ENCODE measurements at places on chromosomes 2 and 18.

DNA sequence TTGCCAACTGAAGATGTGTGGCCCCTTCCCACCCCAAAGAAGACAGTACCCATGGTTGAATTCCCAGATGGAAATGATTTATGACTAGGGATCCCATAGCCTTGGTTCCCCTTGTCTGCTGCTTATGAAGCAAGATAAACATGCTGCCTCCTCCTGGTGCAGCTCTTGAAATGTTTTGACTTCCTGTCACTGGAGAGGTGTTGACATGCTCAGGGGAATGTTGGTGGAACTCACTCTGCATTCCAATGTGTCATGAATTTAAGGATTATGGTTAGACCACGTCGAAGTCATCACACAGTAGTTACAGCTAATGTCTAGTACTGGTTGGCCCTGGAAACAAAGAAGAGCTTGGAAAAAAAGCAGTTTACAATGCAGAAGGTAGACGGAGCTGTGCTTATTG, 69.0 kb upstream of the FAM110C start:
- no peak for DNase-seq

DNA sequence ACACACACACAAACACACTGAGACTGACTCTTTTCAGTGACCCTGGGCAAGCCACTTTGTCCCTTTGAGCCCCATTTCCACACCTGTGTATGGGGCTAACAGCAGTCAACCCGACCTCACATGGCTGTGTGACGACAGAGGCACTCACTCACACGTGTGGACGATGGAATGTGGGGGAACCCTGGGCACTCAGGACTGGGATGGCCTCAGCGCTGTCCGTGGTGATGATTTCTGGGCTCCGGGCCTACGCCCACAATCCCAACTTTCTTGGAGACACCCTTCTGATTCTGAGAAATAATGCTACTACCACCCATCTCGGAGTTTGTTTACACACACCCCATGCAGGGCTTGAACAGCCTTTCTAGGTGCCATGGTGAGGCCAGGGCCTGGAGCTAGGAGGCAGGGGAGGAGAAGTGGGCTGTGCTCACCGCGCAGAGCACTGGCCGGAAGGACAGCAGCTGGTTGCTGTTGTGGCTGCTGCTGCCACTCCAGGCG, 1.5 kb downstream of the CRYBA2 start:
- no peak for DNase-seq

DNA sequence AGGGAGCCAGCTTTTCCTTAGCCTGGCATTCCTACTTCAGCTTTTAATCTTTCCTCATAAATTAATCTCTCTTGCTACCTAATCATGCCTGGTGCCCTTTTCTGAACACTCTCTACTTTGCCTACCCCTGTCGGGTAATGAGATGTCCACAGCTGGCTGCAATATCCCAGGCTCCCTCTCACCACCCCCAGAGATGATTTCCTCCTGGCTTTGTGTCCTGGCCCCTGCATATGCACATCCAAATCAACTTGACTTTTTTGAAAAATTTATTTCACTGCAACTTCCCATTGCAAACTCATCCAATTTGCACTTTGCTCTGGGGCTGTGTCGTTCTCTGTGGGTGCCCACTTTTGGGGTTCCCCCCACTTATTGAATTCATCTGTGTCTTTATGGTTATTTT, 218.1 kb upstream of the SKOR2 start:
- no peak for DNase-seq

DNA sequence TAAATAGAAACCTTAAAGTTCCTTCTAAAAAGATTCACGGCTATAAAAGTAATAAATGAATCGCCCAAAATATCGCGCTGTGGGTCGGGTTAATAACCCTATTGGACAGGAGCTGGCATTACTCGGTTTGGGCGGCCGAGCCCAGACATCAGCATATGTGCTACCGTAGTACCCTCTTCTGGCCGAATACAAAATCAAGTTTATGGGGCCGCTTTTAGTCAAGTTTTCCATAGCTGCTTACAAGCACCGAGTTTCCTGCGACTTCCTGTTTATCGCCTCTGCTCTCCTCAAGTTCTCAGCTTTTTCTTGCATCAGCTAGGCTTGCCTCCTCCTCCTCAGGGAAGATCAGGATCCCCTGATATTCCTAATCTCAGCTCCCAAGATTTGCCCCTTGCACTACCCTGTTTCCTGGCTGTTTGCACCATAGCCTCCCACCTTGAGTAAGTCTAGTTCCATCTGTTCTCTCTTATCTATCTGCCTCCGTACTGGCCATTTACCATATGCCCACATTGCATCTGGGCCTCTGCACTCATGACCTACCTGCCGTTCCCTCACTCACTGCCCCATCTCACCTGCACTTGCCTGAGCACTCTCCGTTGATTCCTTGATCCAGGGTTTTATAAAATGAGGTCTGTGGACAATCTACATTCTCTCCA, 56.1 kb downstream of the SLC35F5 start:
- peak; percentile 67 for DNase-seq

DNA sequence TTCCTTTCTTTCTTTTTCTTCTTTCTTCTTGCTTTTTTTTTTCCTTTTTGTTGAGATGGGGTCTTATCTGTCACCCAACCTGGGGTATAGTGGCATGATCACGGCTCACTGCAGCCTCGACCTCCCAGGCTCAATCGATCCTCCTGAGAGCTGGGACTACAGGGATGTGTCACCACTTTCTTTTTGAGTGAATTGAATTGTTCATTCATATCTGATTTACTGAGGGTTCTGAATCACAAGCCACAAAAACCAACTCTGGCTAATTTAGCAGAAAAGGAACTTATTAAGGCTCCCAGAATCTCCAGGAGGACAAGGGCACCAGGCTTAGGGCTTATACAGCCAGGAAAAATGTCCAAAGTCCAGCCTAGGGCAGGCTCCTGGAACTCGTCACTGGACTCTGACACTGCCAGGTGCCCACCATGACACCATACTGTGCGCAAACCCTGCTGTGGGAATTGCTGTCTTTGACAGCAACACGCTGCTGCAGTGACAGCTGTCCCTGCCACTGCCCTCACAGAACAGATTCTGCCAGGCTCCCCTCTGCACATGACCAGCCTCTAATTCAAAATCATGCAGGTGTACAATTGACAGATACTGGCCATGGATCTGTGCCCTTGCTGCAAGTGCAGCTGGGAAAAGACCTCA, 42.9 kb upstream of the EML6 start:
- no peak for DNase-seq

- no peak for DNase-seq
These were observed 192.7 kb upstream of the TANK start for GRCh38 chr2:160967523-160967922.

GRCh38 chr2:16739778-16740581, 74.3 kb upstream of the CYRIA start:
- no peak for DNase-seq

- no peak for DNase-seq
These were observed 773.5 kb downstream of the CNTNAP5 start for GRCh38 chr2:124798551-124798950.

DNA sequence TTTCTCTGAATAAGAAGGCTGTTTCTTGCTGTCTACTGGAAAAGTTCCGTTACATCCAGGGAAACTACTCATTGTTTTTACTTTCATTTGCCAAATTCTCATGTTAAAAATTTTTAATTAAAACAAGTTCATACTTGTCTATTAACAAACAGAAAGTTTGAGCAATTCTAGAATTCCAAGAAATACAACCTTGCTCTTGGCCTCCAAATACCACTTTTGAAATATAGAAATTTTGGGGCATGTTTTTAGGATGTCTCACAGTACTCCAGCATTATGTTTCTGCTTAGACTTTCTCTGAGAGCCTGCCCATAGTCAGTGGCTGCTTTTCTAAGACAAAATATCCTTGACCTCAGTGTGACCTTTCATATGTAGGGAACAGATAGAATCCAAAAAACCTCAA, 228.7 kb upstream of the RND3 start:
- DNase-seq, result no peak

DNA sequence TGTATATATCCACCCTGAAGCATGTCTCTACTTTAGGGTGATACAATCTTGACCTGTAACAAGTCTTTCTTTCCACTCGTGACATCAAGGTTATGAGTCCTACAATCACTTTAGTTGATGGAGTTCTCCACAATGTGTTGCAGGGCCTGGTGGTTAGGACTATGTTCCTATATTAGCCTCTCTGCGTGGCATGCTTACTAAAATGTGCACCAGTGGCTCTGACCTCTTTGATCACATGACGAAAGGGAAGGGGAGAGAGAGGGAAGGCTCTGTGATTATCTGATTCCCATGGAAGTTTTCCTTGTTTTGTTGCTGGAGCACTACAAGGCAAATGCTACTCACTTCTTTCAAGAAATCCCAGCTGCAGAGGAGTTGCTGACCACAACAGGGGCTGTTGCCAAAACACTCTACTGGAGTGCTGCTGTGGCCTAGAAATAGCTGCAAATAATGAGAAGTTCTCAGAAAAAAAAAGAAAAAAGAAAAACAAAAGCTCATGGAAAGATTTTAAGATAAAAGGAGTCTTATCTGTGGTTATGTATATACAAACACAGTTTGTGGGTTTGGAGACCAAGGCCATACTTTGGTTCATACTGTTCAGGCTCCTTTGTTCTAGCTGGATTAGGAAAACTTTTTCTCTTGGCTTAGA, 272.8 kb upstream of the MMADHC start:
- DNase-seq, result peak; percentile 4

GRCh38 chr2:143375384-143375880, 246.2 kb downstream of the ARHGAP15 start:
- no peak for DNase-seq

- DNase-seq, result no peak
These were observed 94.9 kb downstream of the PXDN start for GRCh38 chr2:1649103-1650084.

- DNase-seq, result no peak
These were observed 136.7 kb downstream of the SH3BP4 start for GRCh38 chr2:235088496-235088921.

DNA sequence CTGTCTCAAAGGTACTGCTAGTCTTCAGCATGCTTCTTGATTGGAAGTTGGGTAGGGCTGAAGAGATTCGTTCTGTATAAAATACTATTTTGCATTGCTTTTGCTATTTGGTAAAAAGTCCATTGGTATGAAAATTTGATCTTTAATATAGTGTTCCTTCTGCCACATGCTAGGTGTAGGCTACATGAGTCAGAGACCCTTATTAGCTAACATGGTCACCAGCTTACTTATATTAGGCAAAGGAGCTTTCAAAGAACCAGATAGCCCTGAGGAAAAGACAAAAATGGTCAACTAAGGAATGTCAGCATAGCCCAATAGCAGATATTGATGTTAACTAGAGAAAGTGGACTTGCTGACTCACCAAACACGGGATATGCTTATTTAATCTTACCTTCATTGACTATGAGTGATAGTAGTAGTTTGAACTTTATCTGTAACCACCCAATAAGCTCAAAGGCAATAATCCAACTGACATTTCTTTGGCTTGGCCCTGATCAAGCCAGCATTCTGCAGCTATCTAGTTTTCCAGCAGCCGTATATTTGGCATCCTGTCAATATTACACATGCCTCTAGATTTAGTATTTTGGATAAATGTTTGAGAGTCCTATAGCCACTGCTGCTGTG, 110.0 kb downstream of the TPGS2 start:
- no peak for DNase-seq

DNA sequence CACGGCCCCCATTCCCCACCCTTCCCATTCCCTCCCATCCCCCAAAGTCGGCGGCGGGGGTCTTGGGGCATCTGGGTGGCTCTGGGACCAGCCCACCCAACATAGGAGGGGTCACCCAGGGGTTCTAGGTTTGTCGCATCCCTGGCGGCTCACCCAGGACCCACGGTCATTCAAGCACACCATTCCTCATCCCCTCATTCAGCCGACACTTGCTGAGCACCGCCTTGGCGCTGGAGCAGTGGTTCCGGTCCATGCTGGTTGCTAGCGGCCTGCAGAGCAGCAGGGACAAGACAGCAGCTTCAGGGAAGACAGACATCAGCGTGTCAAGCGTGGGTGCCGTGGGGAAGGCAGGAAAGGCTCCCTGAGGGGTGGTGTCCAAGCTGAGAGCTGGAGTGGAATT, 50.5 kb upstream of the OTOS start:
- DNase-seq, result no peak

GRCh38 chr2:20050104-20050645, 1.3 kb downstream of the LAPTM4A start:
- DNase-seq, result peak; percentile 71

- no peak for DNase-seq
These were observed 414.6 kb downstream of the TMEM182 start for GRCh38 chr2:103176294-103176915.

DNA sequence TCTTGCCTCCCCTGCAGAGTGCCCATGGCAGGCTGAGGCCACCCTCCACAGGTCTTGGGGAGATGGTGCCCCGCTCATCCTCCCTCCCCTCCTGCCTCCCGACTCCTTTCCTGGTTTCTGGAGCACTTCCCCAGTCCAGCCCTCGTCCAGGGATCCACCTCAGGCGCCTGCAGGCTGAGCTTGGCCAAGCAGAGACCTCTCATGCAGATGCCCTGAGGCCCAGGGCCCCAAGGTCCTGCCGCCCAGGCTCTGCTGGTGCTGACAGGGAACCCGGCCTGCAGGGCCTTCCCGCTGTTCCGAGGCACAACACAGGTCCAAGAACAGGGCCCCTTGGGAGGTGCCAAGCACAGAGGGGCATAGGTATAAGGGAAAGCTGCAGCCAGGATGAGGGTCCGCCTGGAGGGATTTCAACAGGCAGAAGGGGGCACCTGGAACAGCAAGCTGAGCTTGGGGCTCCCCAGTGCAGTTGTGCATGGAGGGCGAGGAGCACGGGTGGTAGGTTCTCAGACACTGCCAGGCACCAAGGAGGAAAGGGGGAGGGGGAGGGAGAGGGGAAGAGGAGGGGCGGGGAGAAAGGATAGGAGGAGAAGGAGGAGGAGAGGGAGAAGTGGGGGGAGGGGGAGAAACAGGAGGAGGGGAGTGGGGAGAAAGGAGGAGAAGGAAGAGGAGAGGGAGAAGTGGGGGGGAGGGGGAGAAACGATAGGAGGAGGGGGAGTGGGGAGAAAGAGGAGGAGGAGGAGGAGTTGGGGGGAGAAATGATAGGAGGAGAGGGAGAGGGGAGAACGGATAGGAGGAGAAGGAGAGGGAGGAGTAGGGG, 1.2 kb upstream of the ANO7 start:
- no peak for DNase-seq

DNA sequence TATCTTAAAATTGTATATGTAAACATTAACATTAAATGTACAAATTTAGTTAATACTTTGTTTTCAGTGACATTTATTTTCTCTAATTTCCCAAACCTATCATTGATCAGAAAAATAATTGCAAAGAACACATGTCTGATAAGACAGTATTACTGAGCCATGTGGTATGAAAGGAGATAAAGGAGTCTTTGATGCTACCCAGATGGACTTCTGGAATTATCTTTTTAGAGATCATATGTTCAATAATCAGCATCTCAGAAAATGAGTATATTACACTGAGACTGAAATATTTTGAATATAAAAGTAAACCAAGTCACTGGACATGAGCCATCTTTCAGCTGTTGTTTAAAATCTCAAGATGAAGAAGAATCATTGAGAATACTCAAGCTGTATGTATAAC, 153.3 kb downstream of the PHLPP1 start:
- no peak for DNase-seq

Measured in GF-D8 (cell line).